ENCODE measurements at places on chromosomes 1 and 21. TPM values are rescaled to one million over a fixed set of nuclear protein-coding genes. Genes with fewer than 3 reads are reported as not detected.

NBPF6 gene
- not detected for total RNA-seq

DNA sequence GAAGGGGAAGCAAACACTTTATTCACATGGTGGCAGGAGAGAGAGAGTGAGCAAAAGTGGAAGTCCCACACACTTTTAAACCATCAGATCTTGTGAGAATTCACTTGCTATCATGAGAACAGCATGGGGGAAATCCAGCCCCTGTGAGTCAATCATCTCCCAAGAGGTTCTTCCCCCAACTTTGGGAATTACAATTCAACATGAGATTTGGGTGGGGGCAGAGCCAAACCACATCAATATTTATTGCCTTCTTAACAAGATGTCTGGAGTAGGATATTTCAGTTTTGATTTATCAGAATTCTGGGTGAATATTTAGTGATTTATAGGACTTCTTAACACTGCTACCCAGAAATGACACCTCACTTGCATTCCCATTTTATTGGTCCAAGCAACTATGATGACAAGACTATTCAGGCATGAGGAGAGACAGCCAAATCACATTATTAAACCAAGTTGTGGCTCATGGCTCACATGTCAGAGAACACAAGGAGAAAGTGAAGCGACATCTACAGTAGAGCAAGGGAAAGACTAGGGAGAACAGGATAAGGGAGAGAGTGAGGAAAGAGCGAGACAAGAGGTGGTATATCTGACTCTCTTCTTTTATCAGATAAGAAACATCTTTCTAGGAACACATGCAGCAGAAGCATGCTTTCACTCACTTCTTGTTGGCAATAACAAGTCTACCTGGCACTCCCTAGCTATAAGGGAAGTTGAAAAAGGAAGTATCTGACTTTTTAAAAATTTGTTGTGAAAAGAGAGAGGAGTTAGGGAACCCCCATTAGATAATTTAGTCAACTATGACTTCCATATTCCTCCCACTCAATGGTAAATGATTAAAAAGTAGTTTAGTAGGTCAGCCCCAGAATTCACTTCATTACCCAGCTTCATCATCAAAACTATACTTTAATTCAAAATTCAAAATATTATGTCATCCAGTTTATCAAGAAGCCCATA is 36.6 kb upstream of the PTPRC start:
- no peak for DNase-seq

GRCh38 chr1:209390764-209391163 is 192.8 kb upstream of the CAMK1G start:
- no peak for DNase-seq

GRCh38 chr1:235735621-235736020 is 86.0 kb upstream of the GNG4 start:
- DNase-seq = peak; percentile 66

DNA sequence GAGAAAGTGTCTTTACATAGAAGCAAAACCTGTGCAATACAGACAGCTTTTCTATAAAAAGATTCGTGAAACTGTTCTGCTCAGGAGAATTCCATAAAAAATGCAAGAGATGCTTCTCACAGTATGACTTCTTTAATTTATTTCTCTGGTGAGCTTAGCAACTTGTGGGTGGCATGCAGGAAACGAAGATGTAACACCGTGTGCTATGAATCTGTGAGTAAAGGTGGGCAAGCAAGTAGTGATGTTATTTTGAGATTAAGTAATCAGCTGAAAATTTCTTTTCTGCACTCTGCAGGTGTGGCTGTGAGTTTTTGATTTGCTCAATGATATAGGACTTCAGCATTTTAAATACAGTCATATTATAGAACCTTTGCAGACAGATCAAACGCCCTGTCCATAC is 656.8 kb upstream of the NCAM2 start:
- DNase-seq = no peak

Measured in spinal cord (tissue), 10 donors.